ENCODE measurements at places on chromosomes 7 and 10.

- no peak for DNase-seq
These were observed 47.4 kb upstream of the FAM180A start for GRCh38 chr7:135795846-135796570.

GRCh38 chr10:120789303-120790203 lies 61.6 kb upstream of the WDR11 start:
- no peak for DNase-seq

GRCh38 chr10:8815969-8816368 lies 761.5 kb downstream of the GATA3 start:
- no peak for DNase-seq

DNA sequence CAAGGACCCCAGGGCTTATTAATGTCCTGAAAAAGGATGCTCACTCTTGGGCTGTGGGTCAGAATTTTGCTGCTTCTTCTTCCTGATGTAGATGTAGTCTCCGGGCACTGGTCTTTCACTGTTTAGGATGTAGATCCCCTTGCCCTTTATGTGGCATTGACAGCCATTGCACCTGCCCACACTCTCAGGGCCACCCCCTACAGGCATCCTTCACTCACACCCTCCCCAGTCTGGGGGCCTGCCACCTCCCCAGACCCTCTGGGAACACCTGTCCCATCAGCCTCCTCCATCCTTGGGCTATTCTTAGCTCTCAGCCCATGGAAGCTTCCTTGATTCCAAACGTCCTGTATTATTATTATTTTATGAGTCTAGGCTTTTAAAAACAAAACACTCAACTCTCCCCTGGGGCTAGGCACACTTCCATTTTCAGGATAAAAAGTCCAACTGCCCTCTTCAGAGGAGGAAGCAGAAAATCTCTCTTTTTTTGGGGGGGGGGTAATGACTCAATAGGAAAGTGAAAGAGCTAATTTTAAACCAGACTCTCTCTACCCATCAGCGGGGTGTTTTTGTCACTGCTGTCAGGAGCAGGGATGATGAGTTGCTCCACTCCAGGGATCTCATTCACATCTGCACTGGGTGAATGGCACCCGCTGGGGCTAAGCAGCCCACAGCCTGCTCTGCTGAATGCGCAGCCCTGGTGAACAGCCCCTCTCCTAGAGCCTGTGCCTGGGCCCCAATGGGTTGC lies 11.5 kb upstream of the KLRG2 start:
- no peak for DNase-seq

GRCh38 chr10:123890756-123891143 lies 857 bp downstream of the CPXM2 start:
- DNase-seq = no peak

GRCh38 chr7:96284835-96285234 lies 37.1 kb downstream of the SLC25A13 start:
- no peak for DNase-seq
